T-cell (primary cell): ENCODE measurements at places on chromosomes 2 and 18. TPM values are rescaled to one million over a fixed set of nuclear protein-coding genes. Genes with fewer than 3 reads are reported as not detected.

Gene YWHAQ
- total RNA-seq: 139 TPM

Gene RNU2-63P
- 13.3 TPM for total RNA-seq

Gene VWA3B
- not detected for total RNA-seq

Gene LYG2
- total RNA-seq: not detected

Gene GPR45
- total RNA-seq: not detected
